Fibroblast of lung (primary cell): ENCODE measurements at places on chromosomes 5 and 9. TPM values are rescaled to one million over a fixed set of nuclear protein-coding genes. Genes with fewer than 3 reads are reported as not detected.
A peak's percentile ranks its signal among the peaks of the same experiment; 100 is the strongest.

- DNase-seq = no peak
- H3K27ac ChIP-seq = no peak overlapping the region
- no peaks in the 10 kb centered on the region for H3K4me1 ChIP-seq
Measured at GRCh38 chr5:156896546-156896945, 46.5 kb downstream of the PPP1R2B start.

DNA sequence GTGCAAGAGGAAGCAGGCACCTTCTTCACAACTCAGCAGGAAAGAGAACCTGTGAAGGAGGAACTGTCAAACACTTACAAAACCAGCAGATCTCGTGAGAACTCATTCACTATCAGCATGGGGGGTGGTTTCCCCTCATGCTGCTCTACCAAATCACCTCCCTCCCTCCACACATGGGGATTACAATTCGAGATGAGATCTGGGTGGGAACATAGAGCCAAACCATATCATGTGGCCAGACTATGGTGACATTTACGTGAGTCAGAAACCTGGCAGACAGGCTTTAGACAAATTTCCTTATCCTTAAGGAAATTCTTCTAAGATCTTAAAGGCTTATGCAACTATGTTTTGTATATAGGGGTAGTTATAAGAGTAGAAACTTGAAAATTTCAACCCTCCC lies 8.7 kb upstream of the AOPEP start:
- no peak overlapping the region for H3K27ac ChIP-seq
- H3K4me1 ChIP-seq = no peaks in the 10 kb centered on the region
- no peak for DNase-seq
- H3K4me3 ChIP-seq = no peak overlapping the region
- H3K27me3 ChIP-seq = peaks cover 4% of the 10 kb centered on the region

DNA sequence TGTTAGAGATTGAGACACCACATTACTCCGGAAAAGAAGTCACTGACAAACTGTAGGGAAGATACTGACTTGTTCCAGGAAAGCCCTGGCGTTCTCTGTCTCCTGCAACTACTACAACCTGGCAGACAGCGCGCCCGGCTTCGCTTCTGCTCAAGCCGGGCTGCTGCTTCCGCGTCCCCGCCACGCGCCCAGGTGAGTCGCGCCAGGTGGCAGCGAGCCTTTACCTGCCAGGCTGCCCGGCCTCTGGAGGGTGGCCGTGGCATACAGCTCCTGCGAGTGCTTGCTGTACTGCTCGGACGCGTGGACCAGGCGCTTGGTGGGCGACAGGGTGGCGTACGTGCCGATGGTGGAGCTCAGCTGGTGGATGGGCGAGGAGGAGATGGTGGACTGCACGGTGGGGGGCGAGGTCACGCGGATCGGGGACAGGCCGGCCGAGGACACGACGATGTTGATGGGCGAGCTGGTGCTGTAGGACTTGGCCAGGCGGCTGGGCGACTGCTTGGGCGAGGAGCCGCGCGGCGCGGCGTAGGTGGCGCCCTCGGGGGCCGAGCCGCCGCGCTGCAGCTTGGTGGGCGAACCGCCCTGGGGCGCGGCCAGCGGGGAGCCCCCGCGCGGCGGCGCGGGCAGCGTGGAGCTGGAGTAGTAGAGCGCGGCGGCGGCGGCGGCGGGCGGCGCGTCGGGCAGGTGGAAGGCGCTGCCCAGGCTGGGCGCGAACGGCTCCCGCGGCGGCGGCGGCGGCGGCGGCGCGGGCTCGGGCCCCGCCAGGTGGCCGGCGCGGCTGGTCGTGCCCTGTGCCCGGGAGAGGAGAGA lies 519.6 kb downstream of the CTNND2 start:
- no peak overlapping the region for H3K4me3 ChIP-seq
- peaks cover 8% of the 10 kb centered on the region for H3K27me3 ChIP-seq
- no peaks in the 10 kb centered on the region for H3K4me1 ChIP-seq
- H3K27ac ChIP-seq = no peak overlapping the region

- H3K27me3 ChIP-seq = peaks cover 9% of the 10 kb centered on the region
- no peaks in the 10 kb centered on the region for H3K36me3 ChIP-seq
- peak; percentile 68 for DNase-seq
- H3K4me1 ChIP-seq = peaks cover 7% of the 10 kb centered on the region
- no peak overlapping the region for H3K4me3 ChIP-seq
Measured at GRCh38 chr5:78758169-78758839, 109.7 kb upstream of the LHFPL2 start.

GRM6 gene
- total RNA-seq = not detected in 2 replicates

FGF18 gene
- total RNA-seq = 8.0 and 19.3 TPM in 2 replicates

KDM4C gene
- 29.3 and 39.0 TPM in 2 replicates for total RNA-seq
